EH (cell line): ENCODE measurements at places on chromosomes 1 and 21.
A peak's percentile ranks its signal among the peaks of the same experiment; 100 is the strongest.

- no peak for DNase-seq
These were observed 12.0 kb upstream of the GPR153 start for GRCh38 chr1:6272868-6273267.

GRCh38 chr1:185268352-185268751 is 48.7 kb downstream of the IVNS1ABP start:
- DNase-seq: no peak

DNA sequence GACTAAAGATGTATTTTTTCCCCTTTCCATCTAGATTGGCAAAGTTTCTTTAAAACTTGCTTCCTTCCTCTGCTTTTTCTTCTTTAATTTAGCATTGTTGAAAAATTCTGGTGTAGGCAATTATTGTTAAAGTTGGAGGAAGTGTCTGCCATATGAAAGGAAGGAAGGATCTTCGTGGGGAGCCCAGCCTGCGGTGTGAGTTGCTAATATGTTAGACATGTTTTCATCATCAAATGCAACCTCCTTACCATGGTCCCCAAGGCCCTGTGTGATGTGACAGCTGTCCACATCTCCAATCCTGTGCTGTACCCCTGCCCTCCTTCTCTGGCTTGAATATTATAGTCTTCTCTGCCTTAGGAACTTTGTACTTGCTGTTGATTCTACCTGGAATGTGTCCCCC is 81.0 kb upstream of the ZBTB18 start:
- DNase-seq: no peak

DNA sequence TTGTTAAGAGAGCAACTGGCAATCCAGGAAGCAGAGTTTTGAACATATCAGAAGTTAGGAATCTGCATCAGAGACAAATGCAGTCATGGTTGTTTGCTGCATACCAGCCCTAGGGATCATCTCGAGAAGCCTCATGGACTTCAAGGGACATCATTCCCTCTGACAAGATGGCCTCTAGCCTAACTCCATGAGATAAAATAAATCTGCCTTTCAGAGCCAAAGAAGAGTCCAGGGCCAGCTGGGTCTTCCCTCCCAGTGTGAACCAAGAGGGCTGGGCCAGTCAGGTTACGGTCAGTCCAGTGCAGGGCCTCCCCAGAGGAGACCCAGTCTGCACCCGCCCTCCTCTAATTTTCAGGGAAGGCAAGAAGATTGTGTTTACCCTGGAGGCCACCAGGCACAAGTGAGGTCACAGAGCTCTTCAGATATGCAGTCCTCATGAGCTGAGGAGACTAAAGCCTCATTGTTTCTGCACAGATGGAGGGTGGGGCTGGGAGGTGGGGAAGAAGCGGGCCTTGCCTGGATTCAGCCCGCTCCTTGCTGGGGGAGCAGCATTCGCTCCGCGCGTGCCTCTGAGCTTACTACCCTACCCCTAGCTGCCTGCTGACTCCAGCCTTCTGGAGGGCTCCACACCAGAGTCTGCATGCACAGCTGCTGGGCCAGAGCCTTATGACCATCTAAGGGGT is 52.8 kb downstream of the CAPN2 start:
- peak; percentile 69 for DNase-seq

DNA sequence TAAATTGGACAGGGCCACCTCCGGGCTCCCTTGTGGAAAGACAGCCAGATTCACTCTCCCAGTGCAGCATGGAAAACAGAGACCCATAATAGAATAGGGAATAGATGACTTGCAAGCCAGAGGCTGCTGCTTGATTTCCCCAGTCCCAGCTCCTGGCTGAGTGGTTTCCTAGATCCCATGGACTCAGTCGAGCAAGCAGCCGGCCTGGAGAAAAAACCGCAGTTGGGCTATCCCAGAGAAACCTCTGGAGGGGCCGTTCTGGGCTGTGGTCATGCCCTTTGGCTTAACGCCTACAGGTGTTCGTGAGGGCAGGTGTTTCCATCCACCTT is 61.7 kb downstream of the ELK4 start:
- no peak for DNase-seq

- DNase-seq: no peak
These were observed 10.4 kb upstream of the KCNAB2 start for GRCh38 chr1:6035303-6035702.

GRCh38 chr1:154478639-154479038 is 23.4 kb upstream of the TDRD10 start:
- DNase-seq: peak; percentile 33

DNA sequence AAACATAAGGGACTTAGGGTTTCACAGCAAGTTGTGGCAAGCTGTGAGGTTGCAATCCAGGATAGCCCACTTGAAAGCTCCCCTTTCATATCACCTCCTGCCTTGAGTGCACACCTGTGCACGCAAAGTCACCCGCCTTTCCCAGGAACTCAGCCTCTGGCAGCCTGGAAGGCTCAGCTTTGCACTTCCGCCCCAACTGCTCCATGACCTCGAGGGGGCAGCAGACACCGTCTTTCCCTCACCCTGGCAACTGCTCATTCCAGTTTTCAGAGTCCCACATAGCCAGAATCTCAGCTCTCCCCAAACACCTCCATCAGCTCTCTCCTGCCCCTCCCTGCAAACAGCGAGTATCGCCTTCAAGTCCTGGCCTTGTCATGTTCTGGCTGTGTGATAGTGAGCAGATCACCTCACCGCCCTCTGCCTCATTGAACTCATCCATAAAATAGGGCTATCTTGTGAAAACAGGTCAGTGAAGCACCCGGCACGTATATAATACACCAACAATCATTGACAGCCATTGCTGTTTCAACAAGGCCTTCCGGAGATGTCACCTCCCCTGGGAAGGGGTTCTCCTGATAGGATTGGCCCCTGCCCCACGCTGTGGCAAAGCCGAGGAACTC is 32.2 kb upstream of the EPB41 start:
- peak; percentile 88 for DNase-seq

GRCh38 chr1:220113136-220113695 is 19.3 kb downstream of the IARS2 start:
- DNase-seq: peak; percentile 35

DNA sequence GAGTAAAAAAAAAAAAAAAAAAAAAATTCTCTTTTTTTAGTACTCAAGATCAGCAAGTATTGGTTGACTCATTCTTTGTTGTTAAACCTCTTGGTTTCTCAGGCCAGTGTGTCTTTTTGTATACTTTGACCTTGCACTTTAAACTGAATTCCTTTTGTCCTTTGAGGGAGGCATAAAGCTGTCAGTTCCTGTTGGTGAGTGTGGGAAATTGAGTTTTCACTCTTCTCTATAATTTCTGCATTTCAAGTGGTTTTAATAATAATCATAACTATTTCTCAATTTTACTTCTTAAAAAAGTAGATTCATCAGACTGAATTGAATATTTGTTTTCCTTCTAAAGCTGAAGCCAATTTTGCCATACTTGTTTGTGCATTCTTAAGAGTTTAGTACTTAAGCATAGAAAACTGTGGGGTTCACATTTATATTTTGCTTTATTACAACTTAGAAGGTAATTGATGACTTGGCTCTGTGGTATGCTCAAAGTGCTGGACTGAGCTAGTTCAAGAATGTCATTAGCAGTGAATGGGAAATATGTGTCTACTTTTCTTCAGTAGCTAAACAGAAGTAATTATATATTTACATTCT is 43.4 kb downstream of the ITSN1 start:
- DNase-seq: peak; percentile 89

GRCh38 chr1:6511056-6511455 is 19.6 kb upstream of the PLEKHG5 start:
- no peak for DNase-seq

GRCh38 chr1:115314765-115315164 is 23.3 kb downstream of the NGF start:
- peak; percentile 93 for DNase-seq

GRCh38 chr1:185539277-185539943 is 194.8 kb upstream of the HMCN1 start:
- peak; percentile 20 for DNase-seq

DNA sequence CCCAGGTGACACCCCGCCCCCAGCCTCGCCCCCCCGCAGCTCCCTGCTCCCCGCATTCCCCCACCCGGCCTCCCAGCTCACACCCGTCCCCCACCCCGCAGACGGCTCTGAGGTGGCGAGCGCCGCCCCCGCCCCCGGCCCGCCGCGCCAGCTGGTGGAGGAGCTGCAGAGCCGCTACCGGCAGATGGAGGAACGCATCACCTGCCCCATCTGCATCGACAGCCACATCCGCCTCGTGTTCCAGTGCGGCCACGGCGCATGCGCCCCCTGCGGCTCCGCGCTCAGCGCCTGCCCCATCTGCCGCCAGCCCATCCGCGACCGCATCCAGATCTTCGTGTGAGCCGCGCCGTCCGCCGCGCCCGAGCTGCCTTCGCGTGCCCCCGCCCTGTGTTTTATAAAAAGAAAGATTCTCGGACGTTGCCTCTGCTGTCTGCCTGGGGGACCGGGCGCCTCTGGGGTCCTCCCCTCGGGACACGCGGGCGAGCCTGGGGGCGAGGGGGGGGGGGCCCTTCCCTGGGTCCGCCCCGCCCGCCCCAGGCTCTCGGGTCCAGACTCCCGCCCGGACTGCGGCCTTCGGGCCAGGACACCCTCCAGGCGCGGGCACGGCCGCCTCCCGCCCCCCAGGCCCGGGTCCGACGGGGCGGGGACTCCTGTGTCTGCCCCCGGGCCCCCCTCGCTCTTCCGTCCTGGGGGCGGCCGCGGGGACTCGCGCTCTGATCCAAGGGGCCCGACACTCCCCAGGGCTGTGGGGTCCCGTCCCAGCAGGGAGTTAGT is 1.6 kb upstream of the MMP23B start:
- no peak for DNase-seq

GRCh38 chr1:23673086-23673813 is 18.4 kb upstream of the RPL11 start:
- peak; percentile 71 for DNase-seq

DNA sequence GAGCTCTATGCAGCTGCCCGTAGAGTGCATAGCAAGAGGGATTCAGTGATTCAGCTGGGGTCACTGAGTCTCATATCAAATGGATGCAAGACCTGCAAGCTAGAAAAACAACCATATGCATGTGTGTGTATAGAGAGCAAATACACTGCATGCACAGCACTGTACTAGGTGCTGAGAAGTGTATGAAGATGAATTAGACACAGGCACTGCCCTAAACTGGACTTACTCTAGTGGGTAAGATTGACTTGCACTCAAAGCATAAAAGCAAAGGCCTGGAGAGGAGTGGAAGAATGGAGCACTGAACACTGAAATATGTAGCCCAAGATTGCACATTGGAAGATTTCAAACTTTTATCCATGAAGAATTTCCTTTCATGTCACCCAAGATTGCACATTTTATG is 5.5 kb upstream of the GBP1 start:
- no peak for DNase-seq

DNA sequence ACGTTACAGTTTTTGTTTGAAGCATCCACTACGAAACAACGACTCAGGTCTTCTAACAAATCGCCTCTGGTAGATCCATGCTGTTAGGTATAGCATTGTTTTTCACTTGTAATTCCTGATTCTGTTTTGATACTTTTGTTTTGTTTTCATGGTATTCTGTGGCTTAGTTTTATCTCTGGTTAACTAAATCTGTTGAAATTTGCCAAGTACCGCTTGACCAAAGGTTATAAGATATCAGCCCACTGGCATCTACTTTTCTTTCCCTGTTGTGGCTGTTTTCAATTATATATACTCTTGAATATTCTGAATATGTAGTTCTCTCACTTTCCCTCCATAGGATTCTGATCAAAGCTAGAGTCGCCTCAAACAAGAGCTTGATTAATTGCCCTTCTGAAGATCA is 274.8 kb upstream of the C1orf105 start:
- DNase-seq: no peak

- DNase-seq: no peak
These were observed 100.2 kb upstream of the GNG4 start for GRCh38 chr1:235749755-235750300.

GRCh38 chr1:214205053-214205452 is 75.9 kb upstream of the SMYD2 start:
- peak; percentile 8 for DNase-seq

DNA sequence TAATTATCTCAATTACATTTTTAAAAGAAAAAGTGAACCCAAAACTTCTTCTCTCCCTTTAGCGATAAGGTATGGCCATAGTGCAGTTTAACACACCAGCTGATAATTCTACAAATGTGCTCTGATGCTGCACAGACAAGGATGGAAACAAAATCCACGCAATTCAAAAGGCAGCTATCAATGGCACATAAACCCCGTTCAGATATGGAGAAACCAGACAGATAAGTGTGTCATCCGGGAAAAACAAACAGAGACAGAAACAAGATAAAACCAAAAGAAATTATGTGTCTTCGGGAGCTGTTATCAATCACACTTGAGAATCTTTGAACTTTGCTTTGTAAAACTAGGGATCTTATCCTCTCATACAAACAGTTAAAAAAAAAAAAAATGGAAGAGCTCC is 73.6 kb downstream of the SIPA1L2 start:
- no peak for DNase-seq
